Activated naive CD4-positive, alpha-beta T cell treated with anti-CD3 and anti-CD28 coated beads, Interleukin-2, amount 50 U/mL, for 72 hours (primary cell): ENCODE measurements at places on chromosomes 3 and 15.

DNA sequence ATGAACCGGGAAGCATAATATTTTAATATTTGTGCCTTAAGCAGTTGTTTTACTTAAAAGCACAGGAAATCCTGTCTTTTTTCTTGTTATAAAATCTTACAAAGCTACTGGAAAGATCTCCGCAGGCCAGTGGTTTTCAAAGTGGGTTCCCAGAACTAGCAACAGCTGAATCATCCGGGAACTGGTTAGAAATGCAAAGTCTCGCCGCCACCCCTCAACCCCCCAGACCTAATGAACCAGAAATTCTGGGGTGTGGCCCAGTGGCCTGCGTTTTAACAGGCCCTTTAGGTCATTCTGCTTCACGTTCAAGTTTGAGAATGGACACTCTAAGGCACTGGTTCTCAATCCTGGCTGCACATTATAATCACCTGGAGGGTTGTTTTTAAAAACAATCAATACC, 74.7 kb downstream of the PDZRN3 start:
- DNase-seq: no peak

DNA sequence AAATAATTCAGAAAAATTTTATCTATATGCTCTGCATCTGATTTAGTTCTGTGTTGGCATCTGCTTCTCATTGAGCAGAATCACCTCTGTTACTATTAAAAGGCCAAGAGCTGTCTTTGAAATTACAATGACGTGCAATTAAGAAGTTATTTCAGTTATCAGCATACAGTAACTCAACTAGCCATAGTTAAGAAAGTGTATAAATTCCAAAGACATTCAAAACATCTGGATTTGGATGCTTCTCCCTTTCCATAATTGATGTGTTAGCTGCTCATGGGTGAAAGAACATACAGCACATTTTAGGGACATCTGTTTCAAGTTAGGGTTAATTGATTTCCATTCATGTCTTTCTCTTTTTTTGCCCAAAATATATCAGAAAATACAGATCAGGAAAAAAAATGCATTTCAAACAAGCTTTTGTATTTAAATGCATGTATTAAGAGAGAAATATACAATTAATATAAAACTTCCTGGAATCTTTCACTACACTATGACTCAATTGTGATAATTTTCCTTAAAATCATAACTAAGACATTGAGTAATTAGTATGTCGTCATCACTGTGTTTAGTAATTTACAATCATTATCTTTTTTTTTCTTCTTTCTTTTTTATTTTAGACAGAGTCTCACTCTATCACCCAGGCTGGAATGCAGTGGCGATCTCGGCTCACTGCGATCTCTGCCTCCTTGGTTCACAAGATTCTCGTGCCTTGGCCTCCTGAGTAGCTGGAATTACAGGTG, 82.7 kb upstream of the MBNL1 start:
- DNase-seq: no peak

DNA sequence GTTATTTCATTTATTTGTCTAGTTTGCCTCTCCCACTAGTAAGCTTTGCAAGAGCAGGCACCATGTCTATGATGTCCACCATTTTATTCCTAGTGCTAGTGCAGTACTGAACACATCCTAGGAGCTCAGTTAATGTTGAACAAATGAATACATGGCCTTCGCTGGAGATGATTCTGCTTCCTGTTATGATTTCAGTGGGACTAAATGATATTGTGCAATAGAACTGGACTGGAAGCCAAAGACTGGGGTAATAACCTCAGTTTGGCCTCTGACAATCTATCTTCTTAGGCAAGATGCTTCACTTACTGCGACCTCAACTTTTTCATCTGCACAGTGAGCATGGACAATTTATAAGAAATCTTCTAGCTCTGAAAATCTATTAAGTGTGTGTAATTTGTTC, 191.3 kb downstream of the ADAMTSL3 start:
- no peak for DNase-seq

GRCh38 chr3:138127636-138128365, 4.4 kb downstream of the A4GNT start:
- DNase-seq: no peak

DNA sequence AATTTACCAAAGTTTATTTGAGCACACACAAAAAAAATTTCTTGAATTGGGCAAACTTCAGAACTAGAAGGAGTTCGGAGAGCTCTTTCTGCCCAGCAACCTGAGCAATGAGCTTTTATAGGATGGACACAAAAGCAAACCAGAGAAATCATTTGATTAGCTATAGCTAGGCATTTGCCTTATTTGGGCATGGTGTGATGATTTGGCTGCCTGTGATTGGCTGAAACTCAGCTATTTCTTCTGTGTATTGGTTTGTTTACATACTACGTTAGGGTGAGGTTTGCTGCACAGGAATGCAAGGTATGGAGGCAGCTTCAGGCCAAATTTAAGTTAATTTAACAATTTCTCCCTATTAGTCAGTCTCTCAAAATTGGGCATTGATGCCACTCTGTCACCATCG, 65.1 kb downstream of the NEK11 start:
- no peak for DNase-seq

- no peak for DNase-seq
Observed at GRCh38 chr15:59596640-59597039, 14.9 kb upstream of the GCNT3 start.

DNA sequence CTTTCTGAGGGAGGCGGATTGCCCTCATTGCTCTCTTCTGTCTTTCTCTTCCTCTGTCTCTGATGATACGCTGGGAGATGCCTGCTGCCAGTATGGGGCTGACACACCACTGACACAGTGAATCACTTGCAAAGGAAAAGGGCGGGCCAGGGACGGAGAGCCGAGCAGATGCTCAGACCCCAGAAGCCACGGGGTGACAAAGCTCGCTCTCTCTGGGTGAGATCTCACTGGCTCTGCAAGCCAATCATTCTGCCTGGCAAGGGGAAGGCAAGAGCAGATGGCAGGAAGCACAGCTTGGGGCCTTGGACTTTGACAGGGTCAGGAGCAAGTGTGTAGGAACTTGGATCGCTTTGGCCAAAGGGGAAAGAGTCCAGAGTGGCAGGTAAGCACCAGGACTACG, 198.7 kb downstream of the NTRK3 start:
- DNase-seq: no peak

DNA sequence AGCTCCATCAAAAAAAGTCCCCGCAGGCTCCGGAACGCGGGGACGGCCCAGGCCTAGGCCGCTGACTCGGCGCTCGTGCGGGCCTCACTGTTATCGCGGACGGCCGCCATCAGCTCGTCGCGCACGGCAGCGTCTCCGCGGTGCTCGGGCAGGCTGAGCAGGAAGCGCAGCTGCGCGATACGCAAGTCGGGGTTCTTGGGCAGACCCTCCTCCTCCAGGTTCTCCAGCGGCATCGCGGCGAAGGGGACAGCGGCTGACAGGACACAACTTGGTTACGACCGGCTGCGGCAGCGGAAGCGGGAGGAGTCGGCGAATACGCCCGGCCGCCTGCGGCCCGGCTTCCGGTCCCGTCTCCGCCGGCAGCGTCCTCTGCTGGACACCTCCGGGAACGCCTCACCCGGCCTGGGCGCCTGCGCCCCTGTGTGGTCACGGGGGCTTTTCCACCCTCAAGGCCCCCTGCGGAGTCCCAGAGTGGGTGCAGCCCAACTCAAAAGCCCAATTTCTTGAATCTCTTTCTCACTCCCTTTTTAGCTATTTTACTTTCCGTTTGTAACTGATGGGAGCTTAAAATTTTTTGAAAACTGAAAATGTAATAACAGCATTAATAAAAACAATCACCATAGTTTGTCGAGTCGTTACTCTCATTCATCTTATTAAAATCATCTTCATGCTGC, at the start of gene PSMD6:
PSMD6 (minus strand) TSS at position 308 of the 674 bp plus-strand sequence; CDS start at position 233, 75 bp downstream.
- peak; percentile 98 for DNase-seq

- no peak for DNase-seq
Observed at GRCh38 chr15:49135911-49136310, 19.5 kb downstream of the COPS2 start.

- DNase-seq: no peak
Observed at GRCh38 chr3:136938334-136938733, 19.4 kb upstream of the IL20RB start.

- no peak for DNase-seq
Observed at GRCh38 chr3:60403866-60404265, 847.4 kb downstream of the FHIT start.

- no peak for DNase-seq
Observed at GRCh38 chr3:34183114-34183513, 384.7 kb downstream of the PDCD6IP start.

- DNase-seq: no peak
Observed at GRCh38 chr3:149377408-149378364, at the start of gene TM4SF1. Gene TM4SF1 (minus strand): TSS chr3:149377649. CDS start chr3:149377547, 102 bp downstream.

DNA sequence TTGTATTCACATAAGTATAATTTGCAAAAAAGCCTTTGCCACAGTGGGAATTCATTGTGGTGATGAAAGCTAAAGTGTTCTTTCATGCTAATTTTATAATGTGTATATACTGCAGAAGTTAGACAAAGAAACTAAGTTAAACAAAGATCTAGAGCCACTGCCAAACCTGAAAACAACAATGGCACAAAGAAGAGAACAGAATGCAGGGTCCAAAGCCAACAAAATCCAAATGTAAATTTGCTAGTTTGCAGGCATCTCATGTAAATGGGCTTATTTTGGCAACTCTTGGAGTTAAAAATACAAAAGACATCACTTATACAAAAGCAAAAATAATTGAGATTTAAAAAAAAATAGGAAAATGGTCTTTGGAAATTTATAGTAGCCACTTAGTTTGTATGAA, 123.0 kb downstream of the TCF12 start:
- no peak for DNase-seq

DNA sequence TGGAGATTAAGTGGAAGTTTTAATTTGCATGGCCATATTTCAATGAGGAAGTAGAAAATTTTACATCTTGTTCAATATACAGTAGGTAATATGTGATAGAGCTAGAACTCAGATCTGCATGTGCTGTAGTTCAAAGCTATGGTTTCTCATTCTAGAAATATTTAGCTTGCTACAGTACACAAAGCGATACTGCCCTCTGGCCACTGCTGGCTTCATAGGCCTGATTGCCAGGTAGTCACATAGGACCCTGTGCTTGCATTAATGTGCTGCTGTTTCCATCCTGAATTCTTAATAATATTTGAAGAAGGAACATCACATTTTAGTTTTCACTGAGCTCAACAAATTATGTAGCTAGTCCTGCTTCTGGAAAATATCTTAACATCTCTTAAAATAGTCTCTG, 87.0 kb downstream of the PLSCR2 start:
- DNase-seq: no peak

DNA sequence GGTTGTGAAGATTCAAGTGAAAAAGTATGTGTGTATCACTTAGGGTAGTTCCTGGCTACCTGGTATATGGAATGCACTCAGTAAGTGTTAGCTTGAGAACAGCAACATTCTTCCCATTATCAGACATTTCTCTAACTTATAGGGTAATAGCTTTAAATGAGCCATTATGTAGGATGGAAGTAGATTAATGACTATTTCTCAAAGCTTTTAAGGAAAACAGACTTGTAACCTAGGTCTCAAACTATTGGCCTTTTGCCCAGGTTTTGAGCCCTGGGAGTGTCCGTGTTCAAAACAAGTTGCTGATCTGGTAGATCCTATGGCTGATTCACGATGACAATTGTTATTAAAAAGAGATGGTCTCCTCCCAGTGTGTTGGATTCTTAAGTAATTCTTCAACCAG, 129.1 kb upstream of the UMPS start:
- no peak for DNase-seq

- DNase-seq: no peak
Observed at GRCh38 chr3:14406766-14407165, 4.4 kb downstream of the SLC6A6 start.

DNA sequence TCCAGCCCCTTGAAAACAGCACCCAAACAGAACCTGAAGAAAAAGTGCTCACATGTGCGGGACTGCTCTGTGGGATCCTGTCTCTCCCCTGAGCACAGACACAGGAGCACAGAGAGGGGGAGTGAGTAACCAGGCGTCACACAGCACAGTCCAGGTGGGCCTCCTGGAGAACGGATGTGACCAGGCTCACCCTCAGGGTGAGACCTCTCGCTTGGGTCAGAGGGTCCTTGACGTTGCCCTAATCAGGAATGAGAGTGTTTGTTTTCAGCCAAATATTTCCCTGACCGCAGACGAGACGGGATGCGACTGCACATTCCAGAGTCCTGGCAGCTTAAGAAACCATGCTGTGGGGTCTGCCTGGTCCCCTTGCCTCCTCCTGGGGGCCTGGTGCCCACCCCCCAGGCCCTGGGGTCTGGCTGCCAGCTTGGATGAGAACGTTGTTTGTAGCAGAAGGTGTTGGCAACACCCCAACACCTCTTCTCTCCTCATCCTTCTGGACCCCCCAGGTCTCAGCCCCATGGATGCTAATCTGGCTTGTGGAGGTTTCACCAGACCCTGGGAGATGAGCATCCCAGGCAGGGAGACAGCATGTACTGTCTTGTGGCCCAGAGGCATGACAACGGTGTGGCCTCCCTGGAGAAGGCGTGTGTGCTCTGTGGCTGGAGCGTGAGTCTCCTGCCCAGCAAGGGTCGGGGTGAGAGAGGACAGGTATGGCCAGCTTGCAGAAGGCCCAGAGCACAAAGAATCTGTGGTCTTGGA, 42.1 kb upstream of the SLC6A6 start:
- DNase-seq: no peak

GRCh38 chr15:89396723-89397652, 62.4 kb upstream of the POLG start:
- DNase-seq: no peak

- no peak for DNase-seq
Observed at GRCh38 chr3:165638034-165638433, 199.2 kb downstream of the BCHE start.

GRCh38 chr3:131142580-131142979, 115.9 kb downstream of the NEK11 start:
- DNase-seq: no peak

- no peak for DNase-seq
Observed at GRCh38 chr3:31274326-31275024, 258.2 kb upstream of the STT3B start.

DNA sequence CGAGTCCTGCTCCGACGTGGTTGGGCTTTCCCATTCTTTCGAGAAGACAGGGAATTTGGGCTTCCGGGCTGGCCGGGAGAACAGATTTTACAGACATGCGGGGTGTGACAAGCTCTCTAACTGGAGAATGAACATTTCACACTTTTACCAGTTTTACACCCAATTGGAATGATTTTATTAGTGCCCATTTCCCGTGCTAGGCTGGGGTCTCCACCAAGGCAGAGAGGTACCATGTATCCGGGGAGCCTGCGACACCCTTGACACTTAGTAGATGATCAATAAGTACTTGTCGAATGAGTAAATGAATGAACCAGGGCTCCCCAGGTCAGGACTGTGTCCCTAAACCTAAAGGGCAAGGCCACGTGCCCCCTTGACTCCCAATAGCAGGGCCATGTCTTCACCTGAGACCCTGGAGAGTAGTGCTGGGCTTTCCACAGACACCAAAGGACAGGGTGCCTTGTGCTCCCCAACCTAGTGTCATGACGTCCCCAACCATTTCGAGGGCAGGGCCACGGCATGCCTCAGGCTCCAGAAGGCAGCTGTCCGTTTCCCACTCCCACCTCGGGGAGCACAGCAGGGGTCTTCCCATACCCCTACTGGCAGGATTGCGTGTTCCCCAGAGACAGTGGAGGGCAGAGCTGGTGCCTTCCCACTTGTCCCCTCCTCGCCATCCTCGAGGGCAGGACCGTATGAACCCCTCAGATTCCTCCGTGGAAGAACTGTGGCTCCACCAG, 679 bp upstream of the MYD88 start:
- DNase-seq: peak; percentile 49
